ENCODE measurements at places on chromosomes 1 and 21. TPM values are rescaled to one million over a fixed set of nuclear protein-coding genes. Genes with fewer than 3 reads are reported as not detected.

DNA sequence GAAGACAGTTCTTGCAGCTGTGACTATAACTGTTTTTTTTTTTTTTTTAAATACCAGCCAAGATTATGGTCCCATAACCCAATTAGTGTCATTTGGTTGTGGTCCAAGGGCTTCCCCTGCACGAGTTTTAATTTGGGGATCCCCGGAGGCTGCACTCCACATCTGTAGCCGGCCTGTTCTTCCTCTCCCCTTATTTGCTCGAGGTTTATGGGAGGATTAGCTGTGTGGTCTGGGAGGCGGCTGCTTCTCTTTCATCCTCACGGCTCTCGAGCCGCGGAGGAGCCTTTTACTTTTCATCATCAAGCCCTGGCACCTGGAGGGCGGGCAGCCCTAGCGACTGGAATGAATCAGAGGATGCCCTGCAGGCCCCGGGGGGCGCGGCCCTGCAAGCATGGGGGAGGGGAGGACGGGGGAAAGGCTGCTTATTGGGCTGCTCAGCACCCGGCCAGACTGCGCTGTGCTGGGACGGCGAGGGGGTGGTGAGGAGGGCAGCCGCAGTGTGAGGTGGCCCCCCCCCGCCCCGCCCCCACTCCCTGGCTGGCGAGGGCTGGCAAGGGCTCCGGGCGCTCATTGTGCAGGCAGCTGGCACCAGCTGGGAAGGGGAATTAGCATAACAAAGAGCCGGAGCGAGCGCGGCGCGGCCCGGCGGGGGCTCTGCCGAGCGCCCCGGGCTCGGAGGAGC lies 18.5 kb downstream of the SERTAD4 start:
- peak; percentile 62 for DNase-seq

The CNIH3 gene
- polyA plus RNA-seq: 0.71 TPM

The S100A14 gene
- 1,249 TPM for polyA plus RNA-seq

GRCh38 chr21:29130270-29130969 lies at the start of gene MAP3K7CL:
Gene MAP3K7CL, plus strand, starts transcription at chr21:29130644. Its CDS starts 2,701 bp downstream, at chr21:29133345.
- peak; percentile 75 for DNase-seq

The AMY2A gene
- polyA plus RNA-seq: not detected

- no peak for DNase-seq
Measured at GRCh38 chr1:15103906-15104305, 49.6 kb upstream of the TMEM51 start.

The S100A8 gene
- 1,918 TPM for polyA plus RNA-seq

GRCh38 chr21:36929622-36930021 lies 36.8 kb downstream of the HLCS start:
- no peak for DNase-seq

DNA sequence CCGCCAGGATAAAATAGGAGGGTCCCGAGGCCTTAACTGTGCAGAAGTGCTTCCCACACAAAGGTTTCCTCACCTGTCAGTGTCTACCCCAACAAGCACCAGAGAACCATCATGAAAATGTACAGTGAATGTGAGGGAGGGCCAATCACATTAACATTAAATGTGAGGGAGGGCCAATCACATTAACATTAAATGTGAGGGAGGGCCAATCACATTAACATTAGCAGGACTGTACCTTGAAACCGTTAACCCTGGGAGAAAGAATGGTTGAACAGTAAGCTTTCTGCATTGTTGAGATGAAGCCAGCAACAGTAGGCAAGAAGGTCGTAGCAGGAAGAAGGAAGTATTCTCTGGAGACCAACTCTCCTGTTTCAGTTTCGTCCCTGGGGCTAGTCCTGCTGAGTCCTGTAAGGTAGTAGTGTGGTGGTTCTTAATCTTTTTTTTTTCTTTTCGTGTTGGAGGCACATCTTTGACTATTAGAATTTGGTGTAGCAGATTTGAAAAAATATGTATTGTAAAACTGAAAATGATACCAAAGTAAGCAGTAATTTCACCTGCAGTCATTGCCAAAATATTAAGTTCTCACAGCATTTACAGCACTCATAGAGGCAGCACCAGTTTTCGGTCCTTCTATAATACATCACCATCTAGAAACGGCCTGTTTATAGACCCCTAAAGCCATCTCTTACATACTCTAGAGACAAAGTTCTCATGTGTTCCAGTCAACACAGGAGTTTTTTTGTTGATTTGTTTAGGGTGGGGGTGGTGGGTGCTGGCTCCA lies 98.6 kb upstream of the PPP2R5A start:
- DNase-seq: no peak

DNA sequence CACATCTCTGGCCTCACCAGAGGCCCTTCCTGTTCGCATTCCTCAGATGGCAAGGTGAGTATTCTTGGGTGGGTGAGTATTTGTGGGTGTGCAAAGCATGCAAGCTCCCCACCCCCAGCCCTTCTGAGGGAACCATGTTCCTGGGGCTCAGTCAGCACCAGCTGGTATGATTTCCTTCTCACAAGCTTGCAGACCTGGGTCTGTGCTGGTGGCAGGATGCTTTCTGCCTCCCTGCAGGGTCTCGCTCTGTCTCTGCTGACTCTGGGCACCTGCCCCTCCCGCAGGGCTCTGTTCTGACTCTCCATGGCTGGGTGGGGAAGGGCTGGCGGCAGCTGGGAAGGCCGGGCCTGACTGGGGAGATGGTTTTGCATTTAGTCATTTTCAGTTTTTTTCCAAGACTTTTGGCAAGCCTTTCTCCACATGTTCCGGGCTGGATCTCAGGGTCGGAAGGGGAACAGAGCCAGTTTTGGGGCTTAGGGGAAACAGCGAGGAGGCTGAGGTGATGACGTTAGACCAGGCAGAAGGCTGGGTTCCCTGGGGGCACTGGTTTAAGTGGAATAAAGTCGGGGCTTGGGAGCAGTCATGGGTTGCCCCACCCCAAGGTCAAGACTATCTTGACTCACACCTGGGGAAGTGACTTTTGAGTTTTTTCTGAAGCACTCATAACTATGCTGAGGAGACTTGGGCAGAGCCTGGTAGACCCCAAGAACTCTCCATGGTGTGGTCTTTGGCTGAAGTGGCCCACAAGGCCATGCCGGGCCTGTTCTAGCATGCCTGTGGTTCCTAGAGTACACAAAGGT lies 6.2 kb downstream of the RASSF5 start:
- peak; percentile 78 for DNase-seq

- DNase-seq: no peak
Measured at GRCh38 chr1:5873556-5873955, 118.7 kb downstream of the NPHP4 start.

DNA sequence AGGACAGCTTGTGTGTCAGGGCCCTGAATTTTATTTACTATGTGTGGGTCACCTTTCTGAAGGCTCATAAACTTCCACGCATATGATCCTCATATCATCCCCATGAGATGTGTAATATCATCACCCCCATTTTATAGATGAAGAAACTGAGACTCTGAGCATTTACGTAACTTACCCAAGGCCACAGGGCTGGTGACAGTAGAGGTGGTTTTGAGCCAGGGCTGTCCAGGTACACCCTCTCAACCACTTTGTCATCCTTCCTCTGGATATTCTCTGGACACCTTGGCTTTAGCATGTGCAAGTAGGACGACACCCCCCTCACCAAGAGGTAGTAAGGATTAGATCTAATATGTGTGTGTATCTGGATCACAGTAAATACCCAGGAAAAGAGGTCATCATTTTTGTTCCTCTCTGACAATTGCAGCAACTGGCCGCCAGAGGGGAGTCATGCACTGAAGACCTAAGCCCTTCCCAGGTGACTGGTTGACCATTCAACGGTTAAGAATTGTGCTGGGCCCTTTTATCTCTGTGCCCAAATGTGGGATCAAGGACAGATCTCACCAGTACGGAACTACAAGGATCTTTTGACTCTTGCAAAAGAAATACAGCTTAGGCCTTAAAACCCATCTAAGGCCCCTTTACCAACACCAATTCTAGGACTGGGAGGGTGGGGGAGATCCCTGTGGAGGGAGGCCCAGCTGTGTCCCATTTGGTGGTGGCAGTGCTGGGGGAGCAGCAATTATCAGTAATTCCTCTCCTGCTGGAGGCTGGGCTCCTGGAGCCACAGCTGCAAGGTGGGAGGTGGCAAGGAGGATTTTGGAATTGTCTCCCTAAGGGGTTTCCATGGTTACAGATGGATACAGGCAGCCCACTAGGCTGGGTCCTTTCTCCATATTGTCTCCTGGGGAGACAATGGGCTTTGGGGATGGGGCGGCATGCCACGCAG lies 13.7 kb upstream of the E2F2 start:
- DNase-seq: no peak

DNA sequence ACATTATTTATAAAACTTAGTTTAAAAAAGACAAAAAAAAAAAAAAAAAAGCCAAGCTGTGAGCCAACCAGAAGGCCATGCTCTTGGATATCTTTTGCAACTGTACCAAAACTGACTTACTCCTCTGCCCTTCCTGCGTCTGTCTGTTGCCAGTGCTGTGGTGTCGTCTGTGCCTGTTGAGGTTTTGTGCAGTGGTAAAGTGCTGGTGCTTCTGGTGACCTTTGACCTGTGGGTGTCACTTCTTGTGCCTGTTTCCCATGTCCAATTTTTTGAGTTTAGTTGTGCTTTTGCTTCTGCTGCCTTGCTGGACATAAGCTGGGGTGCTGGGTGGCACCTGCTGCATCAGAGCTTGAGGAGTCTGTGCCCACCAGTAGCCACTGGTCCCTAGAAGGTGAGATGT lies 41.4 kb downstream of the RNF187 start:
- DNase-seq: no peak

- no peak for DNase-seq
Measured at GRCh38 chr1:202192770-202193613, 607 bp upstream of the LGR6 start.

GRCh38 chr1:202968895-202969295 lies 1.8 kb upstream of the CYB5R1 start:
- no peak for DNase-seq

Data from keratinocyte (primary cell).